ENCODE measurements at places on chromosomes 5 and 9. TPM values are rescaled to one million over a fixed set of nuclear protein-coding genes. Genes with fewer than 3 reads are reported as not detected.

Gene SH3TC2
- 12.3 TPM for total RNA-seq

Gene ANKRD31
- 0.10 TPM for total RNA-seq

Gene RASGRF2
- total RNA-seq = 0.04 TPM

Gene DPYSL3
- total RNA-seq = 53.6 TPM

Gene LHX2
- total RNA-seq = not detected

Gene CXCL14
- total RNA-seq = 0.44 TPM

Gene TMEM174
- total RNA-seq = not detected

Gene DAB2
- 6.5 TPM for total RNA-seq

Gene NNT
- total RNA-seq = 34.0 TPM

Gene SPINK1
- not detected for total RNA-seq

Gene TAS2R1
- not detected for total RNA-seq

Gene F12
- total RNA-seq = 9.7 TPM

Gene PCDHB9
- total RNA-seq = 0.10 TPM

Gene RFK
- 22.4 TPM for total RNA-seq
